Calu3 (cell line): ENCODE measurements at places on chromosomes 5 and 9. TPM values are rescaled to one million over a fixed set of nuclear protein-coding genes. Genes with fewer than 3 reads are reported as not detected.

DNA sequence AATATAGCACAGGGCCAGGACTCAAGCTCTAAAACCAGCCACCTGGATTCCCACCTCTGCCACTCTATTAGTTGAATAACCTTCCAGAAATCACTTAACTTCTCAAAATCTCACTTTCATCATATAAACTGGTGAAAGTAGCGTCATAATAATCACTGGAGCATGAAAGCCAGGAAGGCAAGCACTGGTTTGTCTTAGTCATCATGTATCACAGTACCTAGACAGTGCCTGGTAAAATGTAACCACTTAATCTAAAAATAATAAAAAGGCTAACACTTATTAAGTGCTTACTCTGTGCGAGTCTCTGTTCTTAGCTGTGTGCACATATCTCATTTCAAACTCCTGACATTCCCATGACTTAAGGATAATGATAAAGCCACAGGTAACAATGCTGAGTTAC, 109.4 kb downstream of the ASTN2 start:
- H3K36me3 ChIP-seq: no peaks in the 10 kb centered on the region
- no peaks in the 10 kb centered on the region for H3K27me3 ChIP-seq
- no peak overlapping the region for H3K4me3 ChIP-seq
- no peaks in the 10 kb centered on the region for H3K4me1 ChIP-seq
- no peak overlapping the region for H3K27ac ChIP-seq

PCDHGA8 gene
- 0.95 and 1.1 TPM in 2 replicates for total RNA-seq

SCGB3A2 gene
- not detected in 2 replicates for total RNA-seq

CATSPER3 gene
- total RNA-seq: 1.4 and 1.5 TPM in 2 replicates
